HS-5 (cell line): ENCODE measurements at places on chromosomes 12 and 14.
A peak's percentile ranks its signal among the peaks of the same experiment; 100 is the strongest.

GRCh38 chr14:102043251-102044025 lies 43.4 kb downstream of the HSP90AA1 start:
- DNase-seq, result no peak

DNA sequence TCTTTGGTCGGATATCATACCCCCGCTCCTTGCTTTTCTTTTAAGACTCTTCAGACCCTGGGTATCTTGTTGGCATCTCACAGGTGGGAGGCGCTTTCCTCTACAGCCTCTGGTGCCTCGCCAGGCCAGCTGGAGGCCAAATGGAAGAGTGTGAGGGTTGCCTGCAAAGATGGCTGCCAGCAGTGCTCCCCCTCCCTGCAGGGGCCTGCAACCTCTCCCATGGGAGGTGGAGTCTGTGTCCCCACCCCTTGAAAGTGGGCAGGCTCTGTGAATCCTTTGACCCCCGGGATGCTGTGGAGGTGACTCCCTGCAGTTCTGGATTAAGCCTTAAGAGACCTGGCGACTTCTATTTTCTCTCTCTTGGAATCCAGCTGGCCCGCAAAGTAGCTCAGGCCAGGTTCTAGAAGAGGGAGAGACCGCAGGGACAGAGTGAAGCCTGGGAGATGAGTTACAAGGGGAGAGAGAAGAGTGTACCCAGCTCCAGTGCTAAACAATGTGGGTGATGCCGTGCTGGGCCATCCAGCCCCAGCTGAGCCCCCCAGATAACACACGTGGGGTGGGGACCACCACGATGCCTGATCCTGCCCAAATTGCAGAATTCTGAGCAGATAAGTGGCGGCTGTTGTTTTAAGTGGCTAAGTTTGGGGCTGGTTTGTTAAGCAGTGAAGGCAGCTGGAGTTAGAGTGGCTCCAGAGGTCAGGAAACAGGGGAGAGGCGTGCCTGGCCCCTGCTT lies 37.9 kb upstream of the NCOR2 start:
- no peak for DNase-seq

DNA sequence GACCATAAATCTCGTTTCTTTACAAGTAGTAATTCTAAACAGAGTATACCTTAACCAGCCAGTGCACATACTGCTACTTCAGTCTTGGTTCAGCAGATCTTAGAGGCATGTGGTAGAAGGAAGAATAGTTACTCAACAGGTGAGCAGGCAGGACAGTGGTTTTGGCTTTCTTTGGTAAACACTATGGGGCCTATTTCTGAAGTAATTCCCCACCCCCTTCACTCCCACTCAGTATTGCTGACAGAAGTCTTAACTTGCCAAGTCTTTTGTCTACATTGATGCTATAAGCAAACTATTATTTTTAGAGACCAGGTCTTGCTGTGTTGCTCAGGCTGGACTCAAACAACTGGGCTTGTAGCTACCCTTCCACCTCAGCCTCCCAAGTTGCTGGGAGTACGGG lies 68.5 kb downstream of the FBXO34 start:
- DNase-seq, result no peak

GRCh38 chr14:68941820-68942219 lies 37.3 kb downstream of the ACTN1 start:
- DNase-seq, result peak; percentile 75

GRCh38 chr12:29088611-29089219 lies 60.4 kb upstream of the FAR2 start:
- DNase-seq, result no peak

DNA sequence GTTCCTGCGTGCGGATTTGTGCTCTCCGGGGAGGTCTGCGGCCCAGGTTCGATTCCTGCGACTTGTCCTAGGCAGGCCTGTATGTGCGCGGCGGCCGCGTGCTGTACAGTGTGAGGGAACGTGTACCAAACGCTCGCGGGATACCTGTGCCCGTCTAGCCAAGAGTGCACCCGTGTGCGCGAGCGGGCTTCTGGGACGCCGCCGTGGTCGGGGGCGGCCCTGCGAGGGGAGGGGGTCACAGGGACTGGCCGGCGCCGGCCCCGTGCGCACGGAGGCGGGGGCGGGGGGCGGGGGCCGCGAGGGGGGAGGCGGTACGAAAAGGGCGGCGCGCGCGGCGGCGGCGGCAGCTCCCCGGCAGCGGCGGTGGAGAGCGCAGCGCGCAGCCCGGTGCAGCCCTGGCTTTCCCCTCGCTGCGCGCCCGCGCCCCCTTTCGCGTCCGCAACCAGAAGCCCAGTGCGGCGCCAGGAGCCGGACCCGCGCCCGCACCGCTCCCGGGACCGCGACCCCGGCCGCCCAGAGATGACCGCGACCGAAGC lies at the start of gene DLK1:
Gene DLK1, plus strand, starts transcription at position 343 of the 536 bp plus-strand sequence. Its CDS starts 177 bp downstream, at position 520.
- DNase-seq, result no peak

GRCh38 chr12:26646571-26646970 lies 186.4 kb downstream of the ITPR2 start:
- no peak for DNase-seq

DNA sequence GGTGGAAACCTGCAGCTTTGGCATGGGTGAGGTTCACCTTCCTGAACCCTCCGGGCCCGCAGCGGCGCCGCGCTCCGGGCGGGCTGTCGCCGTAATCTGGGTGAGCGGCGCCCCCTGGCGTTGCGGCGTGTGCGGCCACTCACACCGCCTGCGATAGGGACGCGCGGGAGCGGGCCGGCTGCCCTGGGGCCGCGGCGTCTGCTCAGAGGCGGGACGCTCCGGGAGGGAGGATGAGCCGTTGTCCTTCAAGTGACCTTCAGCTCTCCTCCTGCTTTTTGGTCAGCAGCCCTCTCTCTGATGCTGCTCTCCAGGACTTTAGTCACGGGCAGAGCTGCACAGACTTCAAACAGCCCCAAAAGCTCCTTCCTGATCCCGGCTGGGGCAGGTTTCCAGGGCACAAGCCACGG lies 211.7 kb upstream of the FKBP4 start:
- DNase-seq, result no peak

DNA sequence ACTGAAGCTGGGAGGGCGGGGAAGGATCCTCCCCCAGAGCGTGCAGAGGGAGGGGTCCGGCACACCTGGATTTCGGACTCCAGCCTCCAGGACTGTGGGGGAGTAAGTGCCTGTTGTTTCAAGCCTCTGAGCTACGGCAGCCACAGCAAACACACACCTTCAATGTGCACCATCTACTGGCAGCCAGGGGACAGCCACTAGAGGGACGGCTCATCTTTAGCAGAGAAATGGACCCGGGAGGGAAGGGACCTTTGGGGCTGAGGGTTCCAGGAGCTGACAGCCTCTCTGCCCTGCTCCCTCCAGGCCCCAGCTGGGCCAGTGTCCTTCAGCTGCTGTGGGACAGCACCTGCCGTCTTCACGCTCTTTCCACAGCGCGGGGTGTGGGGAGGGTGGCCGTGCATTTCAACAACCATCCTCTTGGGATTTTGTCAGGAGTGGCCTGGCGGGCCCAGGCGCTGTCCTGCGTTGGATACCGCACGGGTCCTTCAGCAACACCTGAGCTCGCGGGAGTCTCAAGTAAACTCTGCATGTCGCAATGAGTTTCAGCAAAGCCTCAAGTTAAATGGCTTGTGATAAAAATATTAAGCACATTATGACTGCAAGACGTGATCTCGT lies 209.2 kb upstream of the C14orf180 start:
- no peak for DNase-seq

GRCh38 chr14:53710615-53711014 lies 246.0 kb downstream of the BMP4 start:
- no peak for DNase-seq

DNA sequence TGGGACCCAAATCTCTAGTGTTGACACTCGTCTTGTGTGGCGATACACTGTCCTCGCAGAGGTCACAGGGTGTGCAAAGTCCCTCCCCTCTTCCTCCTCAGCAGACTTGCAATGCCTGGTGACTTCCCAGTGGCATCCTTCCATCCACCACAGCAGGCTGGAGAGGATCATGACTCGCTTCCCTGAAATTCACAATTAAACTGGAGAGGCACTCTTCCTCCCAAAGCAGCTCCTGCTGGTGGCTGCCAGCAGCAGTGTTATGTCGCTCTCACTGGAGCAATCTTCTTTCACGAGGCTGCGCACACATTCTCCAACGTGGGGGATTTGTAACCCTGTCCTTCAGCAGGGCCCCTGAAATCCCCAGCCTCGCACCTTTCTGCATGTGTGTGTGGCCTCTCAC lies 145.2 kb upstream of the TMCC3 start:
- peak; percentile 67 for DNase-seq

DNA sequence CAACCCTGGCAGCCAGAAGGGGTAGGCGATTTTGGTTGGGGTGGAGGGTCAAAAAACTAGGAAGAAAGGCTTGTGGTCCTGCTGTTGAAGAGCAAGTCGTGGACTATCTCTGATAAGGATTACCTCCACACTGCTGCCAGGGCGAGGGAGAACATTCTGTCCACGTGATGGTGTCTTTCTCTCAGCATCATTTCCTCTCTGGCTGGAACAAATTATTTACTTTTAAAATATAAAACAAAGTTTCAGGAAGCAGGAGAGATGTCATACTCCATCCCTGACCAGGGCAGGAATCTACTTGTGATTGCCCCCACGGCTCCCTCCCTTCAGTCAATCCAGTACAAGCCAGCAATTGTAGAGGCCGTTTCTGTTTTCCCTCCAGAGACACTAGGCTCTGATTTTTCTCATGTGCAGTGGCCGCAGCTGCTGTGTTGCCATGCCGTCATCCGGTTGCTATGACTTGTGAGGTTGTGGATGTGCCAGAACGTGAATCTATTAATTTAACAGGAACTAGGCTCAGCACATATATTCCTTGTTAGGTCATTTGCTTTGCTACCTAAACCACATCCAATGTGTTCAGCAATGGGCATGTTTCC lies 61.5 kb upstream of the PTGR2 start:
- DNase-seq, result peak; percentile 85

- DNase-seq, result peak; percentile 90
Measured at GRCh38 chr14:68210729-68211299, 391.2 kb downstream of the RAD51B start.

DNA sequence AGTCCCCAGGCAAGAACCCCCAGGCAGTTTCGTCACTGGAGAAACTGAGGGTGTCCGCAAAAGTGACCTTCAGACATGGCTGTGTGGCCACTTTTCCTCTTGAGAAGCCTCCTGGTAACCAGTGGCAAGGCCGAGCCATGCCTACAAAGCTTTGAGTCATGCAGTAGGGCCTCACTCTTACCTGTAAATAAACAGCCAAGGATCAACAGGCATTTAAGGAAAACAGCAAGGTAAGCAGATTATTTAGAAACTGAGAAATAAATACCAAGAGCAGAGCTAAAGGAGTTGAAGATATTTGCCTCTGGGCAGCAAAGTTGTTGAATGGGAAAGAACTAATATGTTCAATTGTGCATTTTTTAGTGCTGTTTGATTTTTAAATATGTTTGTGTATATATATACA lies 141.0 kb upstream of the BCL2L14 start:
- no peak for DNase-seq

GRCh38 chr12:63325757-63326156 lies 174.8 kb upstream of the AVPR1A start:
- no peak for DNase-seq

DNA sequence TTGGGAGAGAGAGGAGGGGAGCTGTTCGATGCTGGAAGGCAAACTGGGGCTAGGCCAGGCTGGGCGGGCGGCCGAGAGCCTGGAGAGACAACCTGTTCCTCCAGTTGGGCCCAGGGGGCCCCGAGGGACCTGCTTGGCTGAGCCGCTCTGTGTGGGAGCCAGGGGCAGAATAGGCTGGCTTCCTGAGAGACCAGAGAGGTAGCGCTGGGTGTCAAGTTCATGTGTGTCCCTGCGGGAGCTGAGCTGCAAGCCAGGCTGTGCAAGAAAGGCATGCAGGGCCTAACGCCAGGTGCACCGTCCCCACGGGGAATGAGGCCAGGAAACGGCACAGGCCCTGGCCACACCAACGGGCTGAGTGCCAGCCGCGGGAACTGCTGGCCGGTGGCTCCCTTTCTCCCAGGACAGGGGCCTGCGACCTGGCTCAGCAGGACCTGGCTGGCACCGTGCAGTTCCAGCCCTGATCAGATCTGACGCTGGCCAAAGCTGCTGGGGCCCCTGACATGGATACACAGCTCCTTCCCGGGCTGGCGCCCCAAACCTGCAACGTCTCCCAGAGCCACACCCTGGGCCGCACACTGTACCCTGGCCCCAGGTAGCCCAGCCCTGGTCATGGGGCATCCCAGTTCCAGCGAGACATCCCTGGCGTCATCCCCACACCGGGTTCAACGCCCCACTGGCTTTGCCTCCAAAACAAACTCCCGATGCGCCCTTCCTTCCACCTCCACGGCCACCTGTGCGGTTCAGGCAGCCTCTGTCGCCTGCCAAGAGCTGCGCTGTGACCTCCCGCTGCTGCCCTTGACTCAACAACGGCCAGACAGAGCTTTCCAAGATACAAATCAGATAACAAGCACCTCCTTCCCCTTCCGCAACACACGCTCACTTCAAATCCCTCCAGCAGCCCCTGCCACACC lies 65.0 kb downstream of the RFLNA start:
- DNase-seq, result no peak

- DNase-seq, result no peak
Measured at GRCh38 chr14:91036741-91037469, 23.5 kb downstream of the RPS6KA5 start.

GRCh38 chr12:108295641-108296040 lies 43.5 kb downstream of the CMKLR1 start:
- no peak for DNase-seq

- DNase-seq, result no peak
Measured at GRCh38 chr12:89260841-89261637, 91.3 kb downstream of the DUSP6 start.

GRCh38 chr12:88509851-88510250 lies 70.4 kb downstream of the KITLG start:
- no peak for DNase-seq

GRCh38 chr12:5305425-5305824 lies 126.5 kb upstream of the NTF3 start:
- no peak for DNase-seq

DNA sequence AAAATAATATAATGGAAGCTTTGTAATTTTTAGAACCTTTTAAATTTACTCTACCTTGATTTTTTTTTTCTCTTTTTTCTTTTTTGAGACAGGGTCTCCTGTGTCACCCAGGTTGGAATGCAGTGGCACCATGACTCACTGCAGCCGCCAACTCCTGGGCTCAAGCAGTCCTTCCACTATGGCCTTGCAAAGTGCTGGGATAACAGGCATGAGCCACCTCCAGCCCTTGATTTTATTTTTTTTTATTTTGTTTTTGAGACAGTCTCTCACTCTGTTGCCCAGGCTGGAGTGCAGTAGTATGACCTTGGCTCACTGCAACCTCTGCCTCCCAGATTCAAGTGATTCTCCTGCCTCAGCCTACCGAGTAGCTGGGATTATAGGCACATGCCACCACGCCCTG lies 65.3 kb upstream of the TRAF3 start:
- DNase-seq, result no peak

- no peak for DNase-seq
Measured at GRCh38 chr12:131137009-131137835, 183.5 kb downstream of the ADGRD1 start.

DNA sequence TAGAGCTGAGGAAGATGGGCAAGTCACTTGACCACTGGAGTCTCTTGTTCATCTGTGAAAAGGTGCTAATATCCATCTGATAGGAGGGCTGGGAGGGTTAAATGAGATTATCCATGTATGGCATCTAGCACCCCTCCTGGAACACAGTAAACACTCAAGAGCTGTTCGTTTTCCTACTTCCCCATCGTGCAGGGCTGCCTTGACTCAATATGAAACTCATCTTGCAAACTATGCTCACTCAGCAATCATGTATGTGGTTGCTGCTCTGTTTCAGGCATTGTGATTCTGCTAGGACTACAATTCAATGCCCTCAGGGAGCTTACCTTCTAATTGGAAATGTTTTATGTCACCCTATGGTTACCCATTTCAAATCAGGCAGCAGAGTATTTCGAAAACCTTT lies 395.6 kb downstream of the BCAT1 start:
- no peak for DNase-seq
